ENCODE measurements at places on chromosomes 12 and 14.

DNA sequence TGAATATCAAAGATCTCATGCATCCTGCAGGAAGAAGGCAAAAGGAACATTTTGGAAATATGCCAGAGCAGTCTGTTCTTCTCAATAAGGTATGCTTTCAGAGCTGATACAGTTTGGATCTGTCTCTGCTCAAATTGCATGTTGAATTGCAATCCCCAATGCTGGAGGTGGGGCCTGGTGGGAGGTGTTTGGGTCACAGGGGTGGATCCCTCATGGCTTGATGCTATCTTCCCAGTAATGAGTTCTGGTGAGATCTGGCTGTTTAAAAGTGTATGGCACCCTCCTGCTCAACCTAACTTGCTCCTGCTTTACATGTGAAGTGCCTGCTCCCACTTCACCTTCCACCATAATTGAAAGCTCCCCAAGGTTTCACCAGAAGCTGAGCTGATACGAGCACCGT lies 76.6 kb downstream of the RIN3 start:
- DNase-seq, result no peak

- DNase-seq, result no peak
Measured at GRCh38 chr12:16012117-16012516, 101.0 kb downstream of the DERA start.

DNA sequence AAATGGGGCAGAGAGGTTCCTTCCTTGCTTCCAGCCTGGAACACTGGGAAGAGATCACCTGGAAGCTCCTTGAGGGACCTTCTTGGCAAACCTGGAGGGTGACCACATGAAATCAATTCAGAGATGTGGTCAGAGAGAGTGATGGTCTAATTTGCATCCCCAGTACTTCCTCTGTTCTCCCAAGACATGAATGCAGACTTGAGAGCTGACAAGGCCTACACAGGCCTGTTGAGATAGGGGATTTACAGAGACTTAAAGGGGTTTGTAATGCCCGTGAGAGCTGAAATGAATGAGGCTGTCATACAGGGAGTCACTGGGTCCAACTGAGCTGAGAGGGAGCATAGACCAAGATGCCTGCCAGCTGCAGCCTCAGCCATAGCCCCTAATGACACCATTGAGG lies 45.1 kb downstream of the TMX1 start:
- DNase-seq, result no peak

DNA sequence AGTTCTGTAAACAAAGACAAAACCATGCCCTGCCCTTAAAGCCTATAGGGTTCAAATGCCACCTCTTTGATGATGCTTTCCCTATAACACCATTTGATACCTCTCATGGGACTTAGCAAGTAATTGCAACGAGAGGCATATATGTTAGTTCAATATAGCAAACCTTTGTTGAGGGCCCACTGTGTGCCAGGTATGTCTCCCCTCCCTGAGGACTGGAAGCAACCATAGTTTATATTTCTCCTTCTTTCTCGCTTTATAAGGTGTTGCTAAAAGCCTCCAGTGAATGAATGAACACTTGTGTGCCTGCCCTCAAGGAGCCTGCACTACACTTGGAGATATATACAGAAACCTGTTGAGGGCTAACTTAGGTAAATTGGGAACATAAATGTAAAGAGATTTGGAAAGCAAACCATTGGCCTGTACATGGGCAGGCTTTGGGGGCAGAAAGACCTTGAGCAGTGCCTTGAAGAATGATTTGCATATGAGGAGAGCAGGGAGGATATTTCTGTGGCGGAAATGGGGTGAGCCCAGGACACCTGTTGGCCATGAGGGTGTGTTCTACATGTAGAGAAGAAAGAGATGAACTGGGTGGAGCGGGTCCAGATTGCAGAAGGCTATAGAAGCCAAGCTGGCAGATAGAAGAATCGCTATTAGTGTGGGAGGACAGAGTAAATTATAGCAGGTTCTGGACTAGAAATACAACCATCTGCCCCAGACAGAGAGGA lies 1.8 kb upstream of the CKAP4 start:
- DNase-seq, result no peak

DNA sequence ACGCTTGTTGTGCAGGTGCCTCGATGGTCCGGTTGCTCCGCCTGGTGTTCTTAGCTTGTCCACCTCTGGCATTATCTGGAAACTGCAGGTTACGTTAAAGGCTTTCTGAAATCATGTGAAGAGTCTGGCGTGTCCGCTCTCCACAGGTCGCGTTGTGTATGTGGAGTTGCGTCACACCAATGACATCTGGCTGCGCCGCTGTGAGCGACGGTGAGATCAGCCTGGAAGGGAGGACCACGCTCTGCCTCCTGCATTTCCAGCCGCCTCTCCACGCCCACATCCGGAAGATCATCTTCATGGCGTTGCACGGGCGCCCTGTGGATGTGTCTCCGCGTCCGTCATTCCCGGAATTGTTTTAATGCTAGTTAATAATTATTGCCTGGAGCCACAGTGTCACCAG lies 50.6 kb upstream of the GALNT9 start:
- no peak for DNase-seq

DNA sequence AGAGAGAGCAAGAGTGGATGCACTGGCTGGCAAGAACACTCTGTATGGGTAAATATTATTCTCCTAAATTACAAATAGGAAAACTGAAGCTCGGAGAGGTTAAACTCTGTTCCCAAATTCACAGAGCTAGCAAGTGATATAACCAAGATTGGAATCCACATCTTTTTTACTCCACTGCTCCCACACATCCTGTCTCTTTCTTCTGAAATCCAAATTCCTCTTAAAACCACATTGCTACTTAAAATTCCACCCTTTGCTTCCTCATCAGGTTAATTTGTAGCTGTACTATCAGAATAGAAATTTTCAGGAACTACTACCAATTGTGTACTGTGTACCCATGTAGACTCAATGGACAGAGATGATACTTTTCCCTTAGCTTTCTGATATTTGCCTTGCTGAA lies 74.4 kb downstream of the ARMH4 start:
- DNase-seq, result peak; percentile 55

- DNase-seq, result no peak
Measured at GRCh38 chr12:1838994-1839365, 18.6 kb downstream of the LRTM2 start.

DNA sequence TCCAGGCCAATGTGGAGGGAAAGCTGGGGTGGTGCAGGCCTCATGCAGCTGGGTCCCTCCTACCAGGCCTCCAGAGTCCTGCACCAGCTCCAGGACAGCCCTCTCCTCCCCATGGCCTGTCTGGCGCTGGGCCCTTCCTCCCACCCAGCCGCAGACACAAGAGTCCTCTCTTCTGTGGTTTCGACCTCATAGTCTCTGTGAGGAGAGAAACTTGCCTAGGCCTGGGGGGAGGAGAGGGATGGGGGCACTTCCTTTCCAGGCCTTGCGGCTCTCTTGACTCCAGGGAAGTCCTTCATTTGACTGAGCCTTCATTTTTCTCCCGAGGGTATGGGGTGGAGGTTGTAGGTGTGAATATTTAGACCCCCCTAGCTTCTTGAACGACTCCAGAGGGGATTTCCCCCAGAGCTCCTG lies 2.3 kb downstream of the MMP14 start:
- DNase-seq, result peak; percentile 30

GRCh38 chr14:90062127-90062794 lies 467 bp downstream of the KCNK13 start:
- DNase-seq, result no peak

GRCh38 chr14:101817501-101818001 lies 56.0 kb downstream of the PPP2R5C start:
- no peak for DNase-seq

DNA sequence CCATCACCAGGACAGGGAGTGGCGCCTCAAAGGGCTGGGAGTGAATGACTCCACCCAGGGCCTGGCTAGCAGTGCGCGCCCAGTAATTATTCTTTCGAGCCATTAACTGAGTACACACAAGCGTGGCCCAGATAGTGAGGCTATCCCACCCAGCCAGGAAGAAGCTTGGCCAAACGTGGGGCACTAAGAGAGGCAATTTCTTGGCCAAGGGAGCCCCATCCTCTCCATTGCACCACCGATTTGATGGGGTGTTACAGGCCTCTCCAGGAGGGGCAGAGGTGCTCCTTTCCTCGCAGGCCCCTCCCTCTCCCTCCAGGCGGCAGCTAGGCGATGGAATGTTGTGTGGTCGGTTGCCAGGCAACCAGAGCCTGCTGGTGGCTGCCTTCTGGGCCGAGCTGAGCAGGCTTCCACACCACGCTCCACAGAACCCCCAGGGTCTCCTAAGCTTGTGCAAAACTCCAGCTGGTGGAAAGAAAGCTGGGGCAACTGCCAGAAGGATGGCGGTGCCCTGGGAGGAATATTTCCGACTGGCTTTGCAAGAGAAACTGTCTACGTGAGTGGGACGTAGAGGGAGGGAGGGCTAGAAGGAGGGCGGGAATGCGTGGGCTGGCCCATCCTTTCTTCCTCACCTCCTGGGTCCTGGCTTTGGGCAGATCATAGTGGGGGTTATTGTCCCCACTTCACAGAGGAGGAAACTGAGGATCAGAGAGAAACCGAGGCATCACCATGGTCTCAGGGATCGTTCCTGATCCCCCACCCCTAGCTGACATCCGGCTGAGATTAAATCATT lies at the start of gene CFAP73:
TSS of gene CFAP73 (plus strand) at position 364 of the 790 bp plus-strand sequence. CDS start at position 498, 134 bp downstream.
- DNase-seq, result peak; percentile 94

DNA sequence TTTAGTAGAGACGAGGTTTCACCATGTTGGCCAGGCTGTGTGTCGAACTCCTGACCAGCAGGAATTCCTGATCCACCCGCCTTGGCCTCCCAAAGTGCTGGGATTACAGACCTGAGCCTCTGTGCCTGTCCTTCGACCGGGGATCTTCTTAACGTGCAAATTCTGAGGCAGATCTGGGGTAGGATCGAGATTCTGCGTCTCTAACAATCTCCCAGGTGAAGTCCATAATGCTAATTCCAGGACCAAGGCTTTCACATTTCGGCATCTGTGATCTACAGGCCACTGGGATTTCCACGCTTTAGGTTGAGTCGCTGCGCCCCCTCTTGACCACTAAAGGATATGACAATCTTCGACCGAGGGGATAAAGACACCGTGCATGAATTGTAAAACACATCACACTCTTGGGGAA lies 24.8 kb downstream of the FOS start:
- peak; percentile 49 for DNase-seq

DNA sequence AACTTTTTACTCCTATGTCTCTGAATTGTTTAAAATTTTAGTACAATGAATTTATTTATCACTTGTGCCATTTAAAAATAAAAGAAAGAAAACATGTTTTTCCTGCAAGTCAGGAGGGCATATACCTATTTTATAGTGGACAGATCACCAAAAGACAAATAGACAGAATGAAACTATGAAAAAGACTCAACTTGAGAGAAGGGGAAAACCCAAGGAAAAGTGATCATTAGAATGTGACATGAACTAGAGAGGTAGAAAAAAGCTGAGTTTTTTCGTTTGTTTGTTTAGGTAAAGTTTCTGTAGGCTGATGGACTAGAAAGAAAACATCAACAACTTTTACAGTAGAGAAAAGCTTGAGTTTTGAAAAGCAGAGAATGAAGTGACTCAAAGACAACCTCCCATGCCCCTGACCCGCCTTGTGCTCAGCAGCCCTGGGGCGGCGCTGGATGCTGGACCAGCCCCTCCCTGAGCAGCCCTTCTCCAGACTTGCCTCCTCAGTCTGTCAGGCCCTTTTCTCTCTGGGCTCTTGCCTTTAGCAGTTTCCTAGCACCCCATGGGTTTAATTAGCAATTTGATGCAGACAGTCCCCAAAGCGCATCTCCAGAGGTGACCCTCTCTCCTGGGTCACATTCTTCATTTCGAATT lies 95.1 kb upstream of the ARID2 start:
- DNase-seq, result no peak

DNA sequence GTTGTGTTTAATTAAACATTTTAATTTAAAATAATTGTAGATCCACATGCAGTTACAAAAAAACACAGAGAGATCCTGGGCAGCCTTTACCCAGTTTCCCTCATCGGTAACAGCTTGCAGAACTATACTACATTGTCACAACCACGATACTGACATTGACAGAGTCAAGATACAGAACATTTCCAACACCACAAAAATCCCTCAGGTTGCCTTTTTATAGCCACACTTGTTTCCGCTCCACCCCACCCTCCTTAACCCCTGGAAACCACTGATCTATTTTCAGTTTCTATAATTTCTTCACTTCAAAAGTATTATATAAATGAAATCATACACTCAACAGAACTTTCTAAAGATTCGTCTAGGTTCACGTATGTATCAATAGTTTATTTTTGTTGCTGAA lies 458.8 kb upstream of the SOX5 start:
- no peak for DNase-seq

- no peak for DNase-seq
Measured at GRCh38 chr12:129351481-129351880, 498.2 kb downstream of the GLT1D1 start.

GRCh38 chr12:101838628-101839323 lies 8.0 kb upstream of the GNPTAB start:
- no peak for DNase-seq

- peak; percentile 80 for DNase-seq
Measured at GRCh38 chr14:61616524-61617185, 78.7 kb upstream of the HIF1A start.

DNA sequence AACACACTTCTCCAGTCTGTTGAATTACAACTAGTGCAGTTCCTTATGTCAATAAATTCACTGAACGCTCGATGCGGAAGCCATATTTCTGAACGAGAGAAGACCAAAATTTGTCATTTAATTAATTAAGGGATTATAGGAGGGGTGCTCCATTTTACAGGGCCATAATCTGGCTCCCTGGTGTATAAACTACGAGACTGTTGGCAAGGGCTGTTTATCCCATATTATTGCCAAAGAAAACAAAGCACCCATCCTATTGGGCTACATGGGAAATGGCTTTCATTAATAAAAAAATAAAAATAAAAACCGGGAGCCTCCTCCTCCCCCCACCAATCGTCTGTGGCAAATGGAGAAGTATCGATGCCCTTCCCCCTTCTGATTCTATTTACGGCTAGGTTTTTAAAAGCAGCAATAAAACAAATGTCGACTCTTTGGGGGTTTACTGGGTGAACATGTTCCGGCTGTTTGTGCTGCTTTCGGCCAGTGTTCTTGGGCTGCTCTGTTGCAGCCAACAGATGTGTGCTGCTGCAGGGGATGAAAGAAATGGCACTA lies 24.8 kb downstream of the ATF7 start:
- no peak for DNase-seq

DNA sequence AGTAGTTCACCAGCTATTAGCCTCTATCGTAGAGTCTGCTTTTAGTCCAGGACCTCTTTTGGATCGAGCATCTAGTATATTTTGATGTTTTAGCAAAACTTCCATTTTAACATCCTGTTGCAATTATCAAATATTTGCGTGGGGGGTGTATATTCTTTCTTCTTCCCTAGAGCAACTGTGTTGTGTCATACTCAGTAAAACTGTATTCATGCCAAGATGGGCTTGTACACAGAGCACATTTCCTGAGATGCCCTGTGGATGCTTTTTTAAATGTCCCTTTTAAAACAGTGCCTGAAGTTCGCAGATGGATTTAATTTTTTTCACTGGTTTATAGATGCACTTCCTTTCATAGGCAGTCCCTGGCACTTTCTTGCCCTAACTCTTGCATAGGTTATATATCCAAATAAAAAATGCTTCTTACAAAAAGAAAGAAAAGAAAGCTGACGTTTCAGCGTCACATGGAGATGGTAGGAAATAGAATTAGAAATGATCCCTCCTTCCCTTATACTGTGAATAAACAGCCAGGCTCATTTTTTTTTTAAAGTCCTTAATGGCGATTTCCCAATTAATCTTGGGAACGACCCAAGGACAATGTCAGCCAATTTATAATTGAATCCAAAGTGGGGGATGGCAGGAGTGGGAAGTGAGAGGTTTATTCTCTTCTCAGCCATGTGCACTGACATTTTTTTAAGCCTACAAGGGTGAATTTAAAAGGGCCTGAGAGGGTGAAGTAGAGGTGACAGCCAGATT lies 247.0 kb downstream of the SLC41A2 start:
- DNase-seq, result peak; percentile 56

Data from NCI-H226 (cell line).